ENCODE measurements at places on chromosomes 7 and 10.

DNA sequence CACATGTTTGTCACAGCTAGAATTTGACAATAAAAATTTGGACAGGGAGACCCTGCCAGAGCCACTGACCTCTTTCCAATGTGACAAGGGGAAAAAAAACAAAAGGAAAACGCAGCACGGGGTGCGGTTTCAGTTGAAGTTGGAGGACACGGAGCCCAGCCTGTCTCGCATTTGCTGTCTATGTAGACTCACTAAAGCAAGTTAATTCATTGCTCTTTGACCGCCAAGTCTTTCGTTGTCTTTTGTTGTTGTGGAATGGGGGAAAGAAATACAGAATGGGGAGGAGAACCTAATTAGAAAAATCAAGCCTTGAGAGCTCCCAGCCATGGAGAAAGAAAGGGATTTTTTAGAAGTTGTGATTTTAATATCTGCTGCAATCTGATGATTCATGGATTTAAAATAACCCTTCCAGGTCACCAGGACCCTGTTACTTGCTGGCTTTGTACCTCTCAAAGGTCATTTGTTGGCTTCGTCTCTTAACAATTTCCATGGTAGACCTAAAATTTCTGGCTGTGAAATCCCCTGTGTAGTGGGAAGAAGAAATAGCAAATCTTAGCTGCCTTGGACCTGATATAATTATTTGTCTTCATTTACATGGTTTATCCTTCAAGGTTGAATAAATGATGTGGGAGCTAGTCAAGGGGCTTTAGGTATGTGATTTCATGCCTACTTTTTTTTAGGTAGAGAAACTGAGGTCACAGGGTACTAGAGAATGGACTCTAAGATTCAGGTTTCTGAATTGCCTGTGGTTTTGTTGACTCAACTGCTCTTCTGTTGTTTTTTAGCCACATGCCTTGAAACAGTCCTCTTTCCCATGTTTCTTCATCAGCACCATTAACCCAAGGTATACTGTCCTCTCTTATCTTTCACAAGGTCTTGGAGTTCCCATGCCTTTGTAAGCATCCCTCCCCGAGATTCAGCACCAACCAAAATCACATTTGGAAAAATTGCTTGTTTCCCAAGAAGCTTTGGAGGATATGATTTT is 78.7 kb downstream of the TCF7L2 start:
- no peaks in the 10 kb centered on the region for H3K27me3 ChIP-seq
- H3K36me3 ChIP-seq = no peaks in the 10 kb centered on the region
- no peak for DNase-seq
- no peak overlapping the region for H3K27ac ChIP-seq
- H3K4me3 ChIP-seq = no peak overlapping the region

DNA sequence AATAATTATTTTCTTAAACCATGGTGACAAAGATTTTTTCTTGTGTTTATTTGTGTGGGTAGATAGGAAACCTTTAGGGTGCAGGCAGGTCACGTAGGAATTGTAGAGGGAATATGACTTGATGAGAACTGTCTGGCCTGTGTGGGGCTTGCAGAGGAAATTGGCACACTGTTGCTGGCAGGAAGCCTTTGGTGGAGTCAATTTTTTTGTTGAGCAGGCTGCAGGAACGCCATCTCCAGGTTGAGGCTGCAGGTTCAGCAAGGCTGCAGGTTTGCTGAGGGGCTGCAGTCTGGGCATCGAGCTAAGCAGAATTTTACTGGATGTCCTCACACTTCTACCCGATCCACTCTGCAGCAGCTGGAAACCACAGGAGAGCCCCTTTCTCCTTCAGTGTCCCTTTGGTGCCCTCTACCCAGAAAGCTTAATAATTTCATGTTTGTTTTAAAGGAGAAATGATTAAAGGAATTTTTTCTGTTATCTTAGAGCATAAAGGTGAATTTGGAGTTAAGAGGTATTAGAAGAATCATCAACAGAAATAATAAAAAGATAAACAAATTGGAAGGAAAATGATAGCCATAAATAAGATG is 37.0 kb downstream of the TBC1D12 start:
- H3K4me1 ChIP-seq = no peaks in the 10 kb centered on the region
- no peak for DNase-seq
- H3K36me3 ChIP-seq = no peaks in the 10 kb centered on the region
- no peaks in the 10 kb centered on the region for H3K27me3 ChIP-seq
- no peak overlapping the region for H3K27ac ChIP-seq

GRCh38 chr10:99917963-99918825 is 91.6 kb downstream of the DNMBP start:
- no peak overlapping the region for H3K27ac ChIP-seq
- no peaks in the 10 kb centered on the region for H3K36me3 ChIP-seq
- no peak for DNase-seq

DNA sequence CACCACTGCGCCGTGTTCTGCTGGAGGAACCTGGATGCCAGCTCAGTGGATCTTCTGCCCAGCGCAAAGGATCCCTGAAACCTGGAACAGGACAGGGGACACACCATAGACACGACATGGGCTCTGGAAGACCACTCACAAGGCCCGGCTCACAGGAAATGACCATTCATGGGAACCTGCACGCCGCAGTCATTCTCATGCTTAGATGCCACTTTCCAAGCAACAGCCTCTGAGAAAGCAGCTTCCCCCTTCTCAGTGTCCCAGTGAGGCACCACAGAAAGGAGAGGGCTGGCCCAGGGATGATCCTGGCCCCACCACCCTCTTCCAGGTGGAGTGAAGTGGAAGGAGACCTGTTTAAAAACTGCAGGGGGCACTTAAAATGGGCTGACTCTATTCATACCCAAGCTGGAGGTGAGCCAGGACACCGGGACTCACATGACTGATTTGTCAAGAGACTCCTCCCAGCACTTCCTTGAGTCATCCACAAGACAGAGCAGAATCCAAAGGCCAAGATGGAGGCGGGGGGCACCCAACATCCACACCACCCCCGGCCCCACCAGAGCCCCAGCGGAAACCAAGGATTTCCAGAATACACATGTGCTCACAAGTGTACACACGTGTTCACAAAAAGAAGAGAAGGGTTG is 11.2 kb downstream of the CTBP2 start:
- H3K27me3 ChIP-seq = no peaks in the 10 kb centered on the region
- H3K4me1 ChIP-seq = peaks cover 99% of the 10 kb centered on the region
- peaks cover 2% of the 10 kb centered on the region for H3K36me3 ChIP-seq
- peak overlapping the region; percentile 87 for H3K27ac ChIP-seq

DNA sequence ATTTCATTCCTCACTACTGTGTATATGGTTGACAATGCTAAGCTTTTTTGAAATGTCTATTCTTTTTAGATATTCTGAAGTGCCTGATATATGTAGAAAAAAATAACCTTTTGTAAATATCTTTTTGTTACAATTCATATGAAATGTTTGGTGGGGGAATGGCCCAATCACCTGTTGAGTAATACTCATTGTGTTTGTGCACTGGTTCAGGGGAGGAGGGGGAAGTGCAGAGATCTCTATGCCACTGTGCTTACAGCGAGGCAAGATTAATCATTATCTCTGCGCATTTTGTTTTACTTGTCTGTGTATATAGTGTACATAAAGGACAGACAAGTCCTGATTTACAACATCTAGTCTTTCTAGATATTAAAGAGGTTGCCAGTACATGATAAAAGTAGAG is 25.2 kb downstream of the NUP42 start:
- no peaks in the 10 kb centered on the region for H3K27me3 ChIP-seq
- H3K27ac ChIP-seq = no peak overlapping the region
- peaks cover 3% of the 10 kb centered on the region for H3K36me3 ChIP-seq
- no peak for DNase-seq

DNA sequence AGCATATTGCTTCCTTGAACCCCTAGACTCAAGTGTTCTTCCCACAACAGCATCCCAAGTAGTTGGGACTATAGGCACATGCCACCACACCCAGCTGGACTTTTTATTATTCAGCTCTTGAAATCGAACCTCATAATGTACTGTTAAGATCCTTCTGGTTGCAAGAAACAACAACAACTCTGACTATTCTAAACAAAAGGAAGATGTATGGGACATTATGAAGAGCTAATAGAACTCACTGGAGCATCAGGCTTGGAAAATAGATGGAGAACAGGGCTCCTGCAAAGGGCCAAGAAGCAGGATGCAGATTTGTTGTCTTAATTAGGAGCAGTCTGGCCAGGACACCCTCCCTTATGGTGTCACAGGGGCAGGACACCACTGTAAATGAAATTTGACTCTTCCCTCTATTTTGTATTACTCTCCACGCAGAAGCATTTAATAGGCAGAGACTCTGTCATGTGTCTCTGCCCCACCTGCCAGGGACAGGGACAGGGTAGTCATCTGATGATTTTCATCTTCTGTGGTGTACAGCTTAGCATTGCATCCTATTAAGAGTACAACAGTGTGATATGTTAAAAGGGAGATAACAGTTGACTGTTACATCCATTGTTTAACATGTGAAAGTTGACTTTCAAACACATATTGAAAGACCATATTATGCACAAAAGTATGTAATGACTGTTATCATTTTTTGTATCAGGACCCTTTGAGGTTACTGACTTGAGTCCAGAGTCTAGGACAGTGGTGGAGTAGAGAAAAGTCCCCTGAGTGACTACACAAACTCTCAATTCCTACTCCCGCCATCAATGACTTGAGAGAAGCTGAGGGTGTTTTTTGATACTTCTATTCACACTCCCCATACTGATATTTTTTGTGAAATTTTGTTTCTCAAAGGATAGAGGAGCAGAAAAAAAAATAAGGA is 157.3 kb downstream of the LRRC4 start:
- no peak overlapping the region for H3K27ac ChIP-seq
- no peaks in the 10 kb centered on the region for H3K36me3 ChIP-seq
- no peak for DNase-seq
- H3K4me3 ChIP-seq = no peak overlapping the region
- no peaks in the 10 kb centered on the region for H3K27me3 ChIP-seq
- H3K4me1 ChIP-seq = no peaks in the 10 kb centered on the region

DNA sequence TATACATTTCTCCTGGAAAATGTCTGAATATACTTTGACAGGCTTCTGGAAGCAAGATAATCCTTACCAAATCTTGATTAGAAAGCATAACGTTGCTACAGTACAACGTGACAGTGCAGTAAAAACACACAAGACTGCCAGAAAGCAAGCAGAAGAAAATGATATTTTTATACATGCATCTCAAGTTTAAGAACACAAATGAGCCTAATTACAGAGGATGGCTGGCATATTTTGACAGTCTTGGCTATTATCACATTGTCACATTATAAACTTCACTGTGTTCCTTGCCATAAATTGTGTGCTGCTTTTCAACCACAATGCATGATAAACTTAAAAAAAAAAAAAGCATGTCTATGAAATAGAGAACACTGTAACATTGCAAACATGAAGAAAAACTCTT is 4.3 kb downstream of the IKZF5 start:
- H3K4me1 ChIP-seq = peaks cover 11% of the 10 kb centered on the region
- H3K4me3 ChIP-seq = no peak overlapping the region
- H3K36me3 ChIP-seq = peaks cover 3% of the 10 kb centered on the region
- DNase-seq = no peak
